HFF-Myc (cell line): ENCODE measurements at places on chromosomes 1 and 21.

DNA sequence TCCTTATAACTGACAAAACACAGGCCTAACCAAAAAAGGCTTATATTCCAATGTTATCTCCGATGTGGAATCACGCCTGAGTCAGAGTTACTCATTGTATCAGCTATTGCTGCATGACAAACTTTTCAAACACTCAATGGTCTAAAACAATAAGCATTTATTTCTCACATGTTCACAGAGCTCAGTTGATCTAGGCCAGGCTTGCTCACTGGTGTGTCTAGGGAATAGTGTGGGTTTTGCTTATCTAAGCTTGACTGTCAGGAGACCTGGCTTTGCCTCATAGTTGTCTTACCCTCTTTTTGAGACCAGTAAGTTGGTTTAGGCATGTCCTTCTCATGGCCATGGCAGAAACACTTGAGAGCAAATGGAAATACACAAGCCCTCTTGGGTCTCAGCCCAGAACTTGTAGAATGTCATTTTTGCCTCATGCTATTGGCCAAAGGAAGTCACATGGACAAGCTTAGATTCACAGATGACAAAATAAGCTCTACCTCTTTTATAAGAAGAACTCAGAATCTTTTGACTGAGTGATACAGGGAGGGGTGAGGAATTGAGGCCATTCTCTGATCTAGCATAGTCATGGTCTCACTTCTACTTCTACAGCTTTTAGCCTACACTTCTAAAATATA, 130.8 kb downstream of the HMCN1 start:
- no peak for DNase-seq

DNA sequence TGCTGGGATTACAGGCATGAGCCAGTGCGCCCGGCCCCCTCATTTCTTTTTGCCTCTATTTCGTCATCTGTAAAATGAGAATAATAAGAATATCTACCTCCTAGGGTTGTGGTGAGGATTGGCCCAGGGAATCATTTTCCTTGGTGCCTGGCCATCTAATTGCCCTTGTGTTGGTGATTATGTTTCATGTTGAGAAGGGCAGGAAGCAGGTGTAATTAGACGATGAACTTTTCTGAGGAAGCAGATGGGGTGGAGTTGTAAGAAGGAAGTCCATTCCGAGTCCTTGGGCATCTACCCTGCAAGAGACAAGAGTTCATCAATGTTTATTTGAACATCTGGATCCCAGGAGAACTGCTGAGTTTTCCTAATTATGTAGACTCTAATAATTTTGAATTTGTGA, 38.7 kb upstream of the NEK2 start:
- DNase-seq = no peak

DNA sequence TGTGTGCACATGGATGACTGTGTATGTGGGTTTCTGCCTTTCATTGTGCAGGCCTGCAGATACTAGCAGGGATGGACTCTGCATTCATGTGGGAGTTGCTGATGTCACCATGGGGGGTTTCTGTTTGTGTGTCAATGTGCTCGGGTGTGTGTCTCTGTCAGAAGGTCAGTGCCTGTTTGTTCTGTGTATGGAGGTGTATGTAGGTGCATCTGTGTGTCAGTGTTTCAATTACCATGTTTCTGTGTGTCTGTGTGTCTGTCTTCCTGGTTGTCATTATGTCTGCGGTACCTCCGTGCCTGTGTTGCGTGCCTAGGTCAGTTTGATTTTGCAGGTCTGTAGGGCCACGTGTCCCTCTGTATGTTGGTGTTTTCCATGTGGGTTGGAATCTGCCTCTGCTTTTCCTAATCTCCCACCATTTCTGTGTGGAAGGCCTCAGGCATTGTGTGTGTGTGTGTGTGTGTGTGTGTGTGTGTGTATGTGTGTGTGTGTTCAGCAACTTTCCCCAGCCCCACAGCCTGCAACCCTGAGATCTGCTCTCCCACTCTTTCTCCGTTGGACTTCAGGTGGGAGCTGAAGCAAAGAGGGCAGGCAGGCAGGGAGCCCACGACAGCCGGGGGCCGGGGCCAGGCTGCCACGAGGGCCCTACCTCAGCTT, 36.7 kb upstream of the WASF2 start:
- no peak for DNase-seq

- no peak for DNase-seq
Observed at GRCh38 chr1:17227358-17227915, 21.5 kb upstream of the PADI3 start.

- DNase-seq = no peak
Observed at GRCh38 chr1:110615548-110616130, 9.5 kb upstream of the KCNA2 start.

GRCh38 chr21:16792101-16792500, 720.7 kb upstream of the CXADR start:
- DNase-seq = no peak

DNA sequence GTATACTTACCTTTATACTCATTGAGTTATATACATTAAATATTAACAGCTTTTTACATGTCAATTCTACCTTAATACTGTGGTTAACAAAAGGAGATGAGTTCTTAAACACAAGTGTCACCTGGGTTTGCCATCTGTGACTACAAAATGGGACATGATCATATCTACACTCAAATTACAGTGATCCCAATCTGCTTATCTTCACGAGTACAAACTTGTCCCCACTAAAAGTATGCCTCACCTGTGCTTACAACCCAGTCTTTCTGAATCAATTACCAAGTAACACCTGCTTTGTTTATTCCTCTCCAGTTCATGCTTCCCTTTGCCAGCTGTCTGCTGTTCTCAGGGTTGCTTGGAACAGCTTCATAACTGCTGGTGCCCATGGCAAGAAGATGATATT, 8.8 kb downstream of the CD1E start:
- DNase-seq = no peak

GRCh38 chr1:169571450-169571849, 14.8 kb downstream of the F5 start:
- DNase-seq = no peak

GRCh38 chr1:186984959-186985358, 156.2 kb downstream of the PLA2G4A start:
- DNase-seq = no peak

- no peak for DNase-seq
Observed at GRCh38 chr1:85563139-85563538, 17.4 kb upstream of the CCN1 start.

DNA sequence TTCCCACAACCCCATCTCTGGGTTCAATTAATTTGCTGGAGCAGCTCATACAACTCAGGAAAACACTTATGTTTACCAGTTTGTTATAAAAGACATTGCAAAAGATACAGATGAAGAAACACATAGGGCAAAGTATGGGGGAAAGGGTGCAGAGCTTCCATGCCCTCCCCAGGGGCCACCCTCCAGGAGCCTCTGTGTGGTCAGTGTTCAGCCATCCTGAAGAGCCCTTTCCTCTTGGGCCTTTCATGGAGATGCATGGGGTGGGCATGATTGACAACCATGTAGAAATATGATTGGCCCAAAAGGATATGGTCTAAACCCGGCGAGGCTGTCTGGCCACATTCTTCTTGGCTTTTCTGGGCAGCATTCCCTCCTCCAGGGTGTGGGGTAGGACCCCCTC, 56.8 kb upstream of the PDE9A start:
- DNase-seq = no peak

DNA sequence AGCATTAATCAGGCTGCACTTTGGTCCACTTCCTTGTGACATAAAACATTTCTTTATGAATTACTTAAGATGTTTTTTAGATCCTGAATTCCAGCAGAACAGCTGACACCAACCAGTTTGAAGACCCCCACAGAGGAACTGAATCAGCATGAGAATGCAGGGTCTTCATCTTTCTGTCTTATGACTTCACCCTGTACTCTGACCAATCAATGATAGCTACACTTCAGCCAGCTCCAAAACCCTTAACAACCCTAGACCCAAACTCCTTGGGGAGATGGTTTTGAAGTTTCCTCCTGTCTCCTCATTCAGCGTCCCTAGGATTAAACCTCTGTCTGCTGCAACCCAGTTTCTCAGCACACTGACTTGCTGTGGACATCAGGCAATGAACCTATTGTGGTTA, 175.0 kb downstream of the CTH start:
- no peak for DNase-seq

DNA sequence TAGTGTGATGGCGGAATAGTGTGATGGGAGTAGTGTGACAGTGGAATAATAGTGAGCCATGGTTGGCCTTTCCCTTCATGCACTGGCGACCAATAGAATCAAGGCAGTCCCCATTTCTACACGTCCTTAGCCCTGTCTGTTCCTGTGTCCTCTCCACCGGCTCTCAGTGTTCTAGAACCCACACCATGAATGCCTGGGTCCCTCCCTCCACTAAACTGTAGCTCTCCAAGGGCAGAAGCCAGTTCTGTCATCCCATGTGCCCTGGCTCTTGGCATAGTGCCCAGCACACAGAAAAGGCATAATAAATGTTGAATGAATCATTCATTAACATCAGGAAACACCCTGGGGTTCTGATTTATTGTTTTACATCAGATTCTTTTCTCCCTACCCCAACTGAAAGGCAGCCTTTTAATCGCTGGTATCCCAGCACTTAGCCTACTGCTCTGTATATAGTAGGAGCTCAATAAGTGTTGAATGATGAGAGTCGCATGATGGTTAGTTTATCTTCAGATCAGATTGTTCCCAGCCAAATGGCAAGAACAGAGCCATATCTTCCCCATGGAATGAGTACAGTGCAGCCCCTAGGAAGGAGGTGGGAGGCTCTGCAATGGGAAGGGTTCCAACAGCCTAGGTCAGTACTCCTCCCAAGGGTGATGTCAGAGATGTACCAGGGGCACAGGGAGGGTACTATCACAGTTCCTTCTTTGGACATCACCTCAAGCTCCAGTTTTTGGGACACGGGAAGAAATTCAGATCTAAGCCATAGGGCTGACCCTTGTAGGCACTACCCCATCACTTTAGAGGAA, 325.7 kb downstream of the HHAT start:
- DNase-seq = no peak

DNA sequence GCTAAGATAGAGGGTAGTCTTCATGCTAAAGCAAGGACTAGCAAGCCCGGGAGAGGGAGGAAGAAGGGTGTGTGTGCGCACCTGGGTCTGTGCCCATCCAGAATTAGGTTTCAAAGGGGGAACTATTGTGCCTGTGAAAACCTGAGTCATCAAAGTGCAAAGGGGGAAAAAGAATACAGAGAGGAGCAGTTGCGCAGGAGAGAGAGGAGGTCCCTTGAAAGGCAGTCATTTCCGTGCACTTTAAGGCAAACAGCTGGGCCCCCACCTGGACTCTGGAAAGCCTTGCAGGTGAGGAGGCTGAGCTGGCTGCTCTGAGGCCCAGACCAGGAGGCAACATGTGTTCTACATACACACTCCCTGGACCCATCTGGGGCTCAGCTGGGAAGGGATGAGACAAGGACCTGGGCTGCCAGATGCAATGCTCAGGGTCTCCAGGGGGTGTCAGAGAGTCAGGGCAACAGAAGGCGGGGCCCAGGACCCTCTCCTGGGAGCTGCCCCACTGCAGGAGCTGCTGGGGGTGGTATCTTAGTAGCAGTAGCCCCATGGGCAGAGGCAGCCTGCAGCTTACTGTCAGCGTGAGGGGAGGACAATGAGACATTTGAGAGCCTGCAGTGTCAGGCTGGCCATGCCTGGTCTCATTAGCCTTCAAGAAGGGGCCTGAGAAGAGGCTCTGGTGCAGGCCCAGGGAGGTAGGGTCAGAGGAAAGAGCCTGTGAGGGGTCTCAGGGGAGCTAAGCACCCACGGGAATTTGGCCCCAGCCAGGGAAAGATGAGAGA, 14.3 kb downstream of the PROK1 start:
- DNase-seq = no peak
